ENCODE measurements at places on chromosomes 5 and 9.

DNA sequence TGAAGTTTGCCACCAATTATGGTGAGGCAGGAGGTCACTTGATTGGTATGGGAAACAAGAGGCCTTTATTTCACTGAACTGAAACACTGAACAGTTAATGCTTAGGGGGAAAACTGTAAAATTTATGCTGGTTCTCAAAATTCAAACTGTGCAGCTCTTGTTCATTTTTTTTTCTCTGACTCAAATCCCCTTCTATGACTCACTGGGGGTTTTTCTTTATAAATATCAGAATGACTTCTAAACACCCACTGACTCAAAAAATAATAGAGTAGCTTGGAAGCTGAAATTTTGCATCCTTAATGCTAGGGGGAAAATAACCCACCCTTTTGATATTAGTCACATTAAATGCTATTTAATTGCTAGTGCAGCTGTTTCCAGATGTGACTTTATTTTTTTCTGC, 24.1 kb upstream of the OTP start:
- DNase-seq = no peak

DNA sequence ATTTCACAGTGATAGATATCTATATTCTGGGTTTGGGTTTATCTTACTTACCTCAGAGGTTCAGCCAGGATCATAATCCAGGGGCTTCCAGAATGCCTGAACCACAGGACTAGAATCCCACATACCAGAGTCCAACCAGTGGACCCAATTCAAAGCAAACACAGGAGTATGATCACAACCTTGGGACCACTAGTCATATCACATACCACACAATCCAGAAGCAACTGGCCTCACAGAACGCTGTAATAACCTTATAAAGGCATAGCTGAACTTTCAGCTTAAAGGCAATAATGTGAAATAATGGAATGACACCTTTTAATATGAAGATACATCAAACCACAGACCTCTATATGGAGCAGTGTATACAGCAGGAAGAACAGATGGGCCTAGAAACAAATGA, 25.3 kb downstream of the RAPGEF6 start:
- DNase-seq = no peak

DNA sequence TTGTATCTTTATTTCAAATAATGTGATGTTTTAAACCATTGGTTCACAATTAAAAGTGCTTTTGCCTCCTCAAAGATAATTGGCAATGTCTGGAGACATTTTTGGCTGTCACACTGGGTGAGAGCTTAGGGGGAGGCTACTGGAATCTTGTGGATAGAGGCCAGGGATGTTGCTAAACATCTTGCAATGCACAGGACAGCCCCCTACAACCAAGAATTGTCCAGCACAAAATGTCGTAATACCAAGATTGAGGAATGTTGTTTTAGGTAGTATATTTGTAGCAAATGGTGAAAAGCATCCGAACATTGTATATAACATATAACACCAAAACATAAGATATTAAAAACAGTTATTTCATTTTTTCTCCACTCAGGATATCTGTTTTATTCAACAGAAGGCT, 99.8 kb downstream of the SLC44A1 start:
- no peak for DNase-seq

DNA sequence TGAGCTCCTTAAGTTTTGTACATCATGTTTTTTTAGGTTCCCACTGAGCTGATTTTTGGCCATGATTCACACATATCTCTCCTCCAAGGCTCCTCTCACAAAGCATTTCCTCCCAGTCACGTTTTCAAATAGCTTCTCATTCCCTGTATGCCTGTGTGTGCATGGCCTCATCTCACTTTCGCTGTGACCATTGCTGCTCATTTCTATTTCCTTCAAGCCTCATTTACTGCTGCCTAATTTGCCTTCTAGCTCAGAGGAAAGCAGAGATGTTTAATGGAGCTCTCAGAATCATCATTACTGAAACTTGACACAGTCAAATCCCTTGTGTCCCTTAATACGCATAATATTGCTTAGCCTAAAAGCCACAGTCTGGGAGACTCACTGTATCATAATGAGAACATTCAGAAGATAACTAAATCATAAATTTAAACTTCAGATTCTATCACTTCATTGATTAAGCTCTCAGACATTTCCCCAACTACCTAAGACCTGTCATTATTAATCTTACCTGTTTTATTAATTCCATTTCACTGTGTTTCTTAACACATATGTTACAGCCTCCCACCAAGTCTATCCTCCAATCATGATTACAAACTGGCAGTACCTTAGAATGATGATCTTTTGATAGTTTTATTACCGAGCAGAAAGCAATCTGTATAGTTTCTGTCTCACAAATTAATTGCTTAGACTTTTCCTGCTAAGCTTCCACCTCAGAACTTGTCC, 278.3 kb upstream of the PTGER4 start:
- no peak for DNase-seq

GRCh38 chr9:33906769-33907168, 89.8 kb downstream of the UBE2R2 start:
- DNase-seq = no peak

DNA sequence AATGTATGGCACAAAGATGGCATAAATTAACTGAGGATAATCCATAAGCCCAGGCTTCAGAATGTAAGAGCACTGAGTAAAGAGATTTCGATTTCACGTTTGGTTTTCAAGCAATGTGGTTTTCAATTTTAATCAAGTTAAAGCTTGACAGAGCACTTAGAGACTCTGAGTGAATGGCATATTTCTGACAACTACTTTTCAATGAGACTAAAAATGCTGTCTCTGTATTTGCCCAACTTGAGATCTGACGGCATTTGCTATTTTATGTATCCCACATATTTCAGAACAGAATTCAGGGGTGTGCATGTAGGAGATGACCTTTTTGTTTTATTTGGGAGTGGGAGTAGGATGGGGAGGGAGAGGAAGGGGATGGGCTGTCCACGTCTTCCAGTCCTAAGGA, 280.3 kb upstream of the PANK3 start:
- DNase-seq = no peak
